ENCODE measurements at places on chromosomes 4 and X.

DNA sequence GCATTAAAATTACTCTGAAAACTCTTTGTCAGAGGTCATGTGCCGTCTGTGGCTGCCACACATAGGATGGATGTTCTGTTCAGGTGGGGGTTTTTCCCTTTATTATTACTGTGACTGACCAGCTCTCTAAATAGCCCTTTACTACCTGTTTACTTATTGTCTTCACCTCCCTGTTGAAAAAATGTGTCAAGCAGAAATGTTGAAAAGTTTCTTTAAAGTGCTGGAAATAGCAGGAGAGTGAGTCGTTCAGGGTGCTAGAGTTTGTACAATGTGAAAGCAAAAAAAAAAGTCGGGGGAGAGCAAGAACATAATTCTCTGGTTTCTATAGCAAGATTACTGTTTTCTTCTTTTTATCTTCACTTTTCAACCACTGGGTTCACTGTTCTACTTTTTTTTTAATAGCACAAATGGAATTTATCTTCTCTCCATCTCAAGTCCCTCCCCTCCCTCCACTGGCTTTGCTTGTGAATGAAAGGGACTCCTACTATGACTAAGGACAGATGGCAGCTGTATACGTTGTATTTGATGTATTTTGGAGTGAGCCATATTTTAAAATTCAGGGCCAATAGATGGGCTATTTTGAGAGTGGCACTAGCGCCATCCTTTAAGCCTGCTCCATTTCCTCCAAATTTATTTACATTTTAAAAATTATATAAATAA lies 33.3 kb downstream of the ARX start:
- no peak for DNase-seq

DNA sequence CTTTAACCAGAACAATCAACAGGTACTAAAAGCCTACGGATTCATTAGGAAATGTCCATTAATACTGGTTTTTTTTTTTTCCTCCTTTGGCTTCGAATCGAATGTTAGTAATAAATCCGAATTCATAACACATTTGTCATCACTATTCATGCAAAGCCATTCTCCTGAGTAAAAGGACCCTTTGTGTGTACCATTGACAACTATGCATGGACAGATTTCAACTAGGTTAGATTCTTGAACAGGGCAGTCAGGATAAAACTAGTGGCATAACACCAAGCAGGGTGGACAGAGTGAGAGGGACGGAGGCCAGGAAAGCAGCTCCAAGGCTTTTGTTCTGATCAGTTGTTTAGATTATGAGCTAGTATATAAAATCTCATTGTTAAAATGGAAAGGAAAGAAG lies 1722.0 kb upstream of the TENM3 start:
- no peak for DNase-seq

DNA sequence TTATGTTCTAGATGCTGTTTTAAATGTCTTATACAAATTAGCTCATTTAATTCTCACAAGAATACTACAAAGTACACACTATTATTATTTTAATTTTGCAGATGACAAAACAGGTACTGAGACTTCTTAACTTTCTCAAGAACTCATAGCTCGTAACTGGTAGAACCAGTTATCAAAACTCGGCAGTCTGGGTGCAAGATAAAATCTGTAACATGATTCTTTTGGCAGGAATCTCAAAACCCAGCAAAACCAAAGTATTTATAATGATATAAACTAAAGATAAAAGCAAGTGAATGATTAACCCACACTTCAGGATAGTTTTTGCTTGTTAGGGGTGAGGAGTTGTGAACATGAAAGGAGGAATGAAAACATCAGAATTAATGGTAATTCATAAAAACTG lies 27.6 kb downstream of the CLNK start:
- DNase-seq, result no peak

GRCh38 chrX:119648421-119648775 lies 42.2 kb upstream of the NKRF start:
- DNase-seq, result no peak

GRCh38 chrX:31228415-31228832 lies 156.6 kb upstream of the FTHL17 start:
- DNase-seq, result no peak

GRCh38 chr4:83865417-83866150 lies 329.7 kb downstream of the GPAT3 start:
- DNase-seq, result no peak

DNA sequence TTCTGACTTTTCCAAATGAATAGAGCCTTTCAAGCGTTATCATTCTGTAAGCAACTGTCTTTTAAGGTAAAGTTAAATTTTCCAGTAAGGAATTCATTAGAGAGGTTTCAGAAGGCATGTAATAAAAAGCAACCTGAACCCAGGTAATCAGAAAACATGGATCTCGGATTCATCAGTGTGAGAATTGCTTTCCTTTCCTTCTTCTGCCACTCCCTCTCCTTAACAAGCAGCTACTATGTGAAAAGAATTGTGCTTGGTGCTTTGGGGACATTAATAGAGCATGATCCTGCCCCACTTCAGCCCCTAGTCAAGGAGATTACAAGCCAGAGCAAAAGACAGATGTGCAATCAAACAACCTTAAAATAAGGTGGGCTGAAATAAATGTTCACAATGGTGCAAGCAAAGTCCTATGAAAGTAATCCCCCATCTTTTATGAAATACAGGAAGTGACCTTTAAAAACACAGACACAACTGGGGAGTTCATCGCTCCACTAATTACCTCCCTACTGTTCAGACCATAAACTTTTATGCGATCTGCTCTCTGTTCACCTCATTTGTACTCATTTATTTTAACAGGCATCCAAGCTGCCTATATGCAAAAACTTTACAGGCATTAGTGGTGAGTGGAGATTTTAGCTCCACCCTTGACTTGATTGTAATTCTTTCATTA lies 122.9 kb upstream of the RASGEF1B start:
- DNase-seq, result no peak

GRCh38 chrX:109782994-109783700 lies 50.1 kb upstream of the ACSL4 start:
- DNase-seq, result no peak

DNA sequence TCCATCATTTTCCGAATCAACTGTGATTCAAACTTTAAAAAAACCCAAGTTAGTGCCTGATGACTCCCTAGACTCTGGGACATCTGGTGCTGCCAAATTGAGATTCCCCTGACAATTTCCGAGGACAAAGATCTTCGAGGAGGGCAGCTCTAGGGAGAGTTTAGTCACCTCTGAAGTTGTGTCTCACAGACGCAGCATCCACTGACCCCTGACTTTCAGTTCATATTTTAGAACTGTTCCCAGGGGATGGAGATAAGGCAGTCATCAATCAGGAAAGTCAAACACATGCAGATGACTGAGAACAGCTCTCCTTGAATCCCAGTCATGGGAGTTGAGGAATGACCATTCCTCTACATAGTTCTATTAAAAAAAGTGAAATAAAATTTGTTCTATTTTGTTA lies 643.9 kb downstream of the TRIML1 start:
- no peak for DNase-seq

DNA sequence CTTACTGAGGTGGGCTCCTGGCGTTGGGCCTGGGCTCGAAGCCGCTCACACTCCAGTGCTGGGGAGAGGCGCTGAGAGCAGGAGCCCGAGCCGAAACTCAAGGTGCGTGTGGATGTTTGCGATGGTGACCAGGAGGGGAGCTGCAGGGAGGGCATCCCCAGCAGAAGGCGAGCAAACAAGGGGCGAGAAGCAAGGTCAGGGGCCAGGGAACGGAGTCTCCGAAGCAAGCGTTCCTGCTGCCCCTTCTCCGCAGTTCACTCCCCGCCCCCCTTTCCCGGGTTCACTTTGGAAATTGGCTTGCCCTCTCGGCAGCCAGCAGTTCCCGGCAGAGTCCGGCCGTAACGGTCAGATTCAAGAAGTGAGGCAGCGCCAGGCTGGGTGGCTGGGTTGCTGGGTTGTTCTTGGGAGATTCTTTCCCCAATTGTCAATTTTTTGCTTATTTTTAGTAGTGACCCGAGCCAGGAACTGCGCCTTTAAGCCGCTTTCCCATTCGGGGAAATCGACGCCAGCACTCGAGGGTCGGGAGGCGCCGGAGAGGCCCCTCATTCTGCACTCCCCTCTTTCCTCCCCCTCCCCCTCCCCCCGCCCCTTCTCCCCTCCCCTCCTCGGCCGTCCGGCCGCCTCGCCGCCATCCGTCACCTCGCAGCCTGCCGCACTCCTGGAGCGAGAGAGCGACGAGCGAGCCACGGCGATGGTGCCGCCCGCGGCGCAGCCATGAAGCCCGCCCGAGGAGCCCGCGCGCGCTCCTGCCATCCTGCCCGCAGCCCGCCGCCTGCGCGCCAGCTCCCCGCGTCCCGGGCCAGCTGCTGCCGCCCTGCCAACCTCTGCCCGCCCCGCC lies at the start of gene FRMPD3:
Gene FRMPD3, plus strand, starts transcription at position 655 of the 838 bp plus-strand sequence. CDS start 76,937 bp downstream, outside the sequence.
- no peak for DNase-seq

DNA sequence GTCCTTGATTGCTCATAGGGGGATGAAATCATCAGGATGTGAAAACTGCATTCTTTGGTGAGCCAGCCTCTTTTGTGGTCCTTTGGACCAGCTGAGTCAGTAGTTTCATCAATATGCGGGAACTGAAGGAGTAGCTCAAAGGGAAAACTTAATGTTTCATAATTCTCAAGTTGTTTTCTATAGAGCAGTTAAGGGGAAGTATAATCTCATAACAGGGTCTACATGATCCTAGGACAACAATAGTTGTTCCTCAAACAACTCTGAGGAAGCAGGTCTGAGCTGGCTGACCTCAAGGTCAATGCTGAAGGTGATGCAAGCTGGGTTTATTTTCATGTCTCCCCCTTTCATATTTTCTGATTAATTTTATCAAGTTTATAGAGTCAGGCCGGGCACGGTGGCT lies 36.1 kb upstream of the IRF2 start:
- no peak for DNase-seq

DNA sequence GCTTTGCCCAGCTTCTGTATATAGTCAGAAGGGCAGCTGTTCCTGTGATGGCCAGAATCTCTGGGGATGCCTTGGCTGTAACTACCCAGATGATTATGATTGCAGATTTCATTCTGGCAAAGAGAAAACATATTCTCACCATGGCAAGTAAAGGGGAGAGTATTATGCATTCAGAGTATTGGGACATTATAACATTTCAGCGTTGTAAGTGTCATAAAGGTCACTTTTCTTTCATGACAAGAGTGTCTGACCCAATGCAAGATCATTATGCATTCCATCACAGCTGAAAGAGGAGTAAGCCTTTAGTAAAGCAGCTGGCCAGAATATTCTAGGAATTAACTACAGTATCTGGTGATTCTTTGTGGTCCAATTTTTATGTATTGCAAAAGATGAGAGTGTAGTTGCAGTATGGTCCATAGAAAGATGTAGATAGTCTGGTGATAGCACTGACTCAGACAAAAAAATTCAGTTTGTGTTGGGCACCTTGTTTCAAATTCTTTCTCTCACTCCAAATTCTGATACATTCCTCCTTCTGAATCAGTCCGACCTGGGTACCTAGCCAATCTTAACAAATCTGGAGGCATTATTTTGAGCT lies 2366.3 kb downstream of the PCDH7 start:
- no peak for DNase-seq

DNA sequence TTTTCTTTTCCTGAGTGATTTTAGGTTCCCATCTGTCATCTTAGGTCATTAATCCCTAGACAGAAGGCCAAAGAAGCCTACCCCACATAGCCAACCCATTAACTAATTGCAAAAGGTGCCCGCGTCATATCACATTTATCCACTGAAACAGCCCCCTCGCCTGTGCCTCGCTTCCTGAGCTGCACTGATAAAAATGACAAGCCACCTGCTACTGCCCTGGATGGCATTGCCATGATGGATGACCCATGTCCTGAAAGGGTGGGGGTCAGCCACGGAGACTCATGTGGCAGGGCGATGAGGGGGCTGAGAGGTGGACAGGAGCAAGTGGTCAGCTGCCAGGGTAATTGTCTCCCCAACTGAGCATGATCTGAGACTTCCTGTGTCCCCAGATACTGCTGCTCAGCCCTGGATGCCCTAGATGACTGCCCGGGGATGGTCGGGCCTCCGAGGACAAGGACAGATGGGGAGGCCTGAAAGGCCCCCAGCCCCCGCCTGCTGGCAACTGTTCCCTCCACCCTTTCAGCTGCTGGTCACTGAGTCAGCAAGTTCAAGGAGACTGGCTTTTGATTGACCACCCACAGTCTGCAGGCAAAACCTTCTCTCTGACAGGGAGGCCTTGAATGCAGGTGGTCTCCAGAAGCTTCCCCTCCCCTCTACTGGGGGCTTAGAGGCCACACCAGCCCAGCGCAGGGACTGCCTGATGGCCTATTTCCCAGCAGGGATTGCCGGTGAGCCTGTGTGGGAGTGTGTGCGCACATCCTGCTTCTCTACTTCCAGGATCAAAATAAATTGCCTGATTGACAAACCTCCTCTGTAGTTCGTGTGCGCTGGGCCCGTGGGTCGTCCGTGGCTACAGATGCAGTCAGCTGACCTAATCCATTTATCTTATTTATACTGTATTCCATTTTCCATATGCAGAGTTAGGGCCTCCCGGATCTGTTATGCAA lies 496.3 kb downstream of the BCOR start:
- DNase-seq, result no peak

- no peak for DNase-seq
Measured at GRCh38 chr4:170122252-170122651, 32.5 kb upstream of the AADAT start.

DNA sequence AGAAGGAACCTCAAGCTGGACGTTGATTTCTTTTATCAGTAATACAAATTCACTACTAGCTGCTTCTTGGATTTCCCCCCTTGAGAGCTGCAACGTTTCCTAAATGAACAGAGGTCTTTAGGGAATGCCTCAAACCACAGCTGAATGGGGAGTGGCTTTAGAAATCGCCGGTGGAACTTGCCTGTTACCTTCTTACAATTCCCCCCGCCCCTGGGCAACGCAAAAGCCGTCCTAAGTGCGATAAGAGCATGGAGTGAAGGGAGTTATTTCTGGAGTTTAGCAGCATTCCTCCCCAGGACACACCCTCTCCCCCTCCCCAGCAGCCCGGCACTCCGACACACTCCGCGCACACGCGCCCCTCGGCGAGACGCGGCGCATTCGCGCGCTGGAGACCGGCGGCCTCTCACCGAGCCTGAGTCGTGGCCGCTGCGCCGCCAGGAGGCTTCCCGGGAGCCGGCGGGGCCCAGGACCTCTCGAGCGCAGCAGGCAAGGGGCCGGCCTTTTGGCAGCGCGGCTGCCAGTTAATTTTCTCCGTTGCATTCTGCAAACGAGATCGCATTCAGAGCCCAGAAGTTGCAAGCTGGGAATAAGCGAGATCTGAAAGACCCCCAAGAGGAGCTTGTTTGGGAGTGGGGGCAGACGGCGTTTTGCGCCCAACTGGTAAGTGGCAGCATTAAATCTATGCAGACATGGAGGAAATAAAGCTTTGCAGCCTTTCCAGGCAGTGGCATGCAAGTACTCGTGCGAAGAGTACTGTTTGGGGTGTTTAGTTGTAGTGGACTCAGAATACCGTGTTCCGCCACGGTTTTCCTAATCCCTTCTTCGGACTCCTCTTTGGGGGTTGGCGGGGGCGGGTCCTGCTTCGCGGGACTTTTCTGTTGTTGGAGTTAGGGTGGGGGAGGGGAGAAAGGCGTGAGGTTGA lies 134.7 kb downstream of the PALLD start:
- DNase-seq, result no peak

- DNase-seq, result no peak
Measured at GRCh38 chrX:121128925-121129877, 81.8 kb downstream of the GLUD2 start.

DNA sequence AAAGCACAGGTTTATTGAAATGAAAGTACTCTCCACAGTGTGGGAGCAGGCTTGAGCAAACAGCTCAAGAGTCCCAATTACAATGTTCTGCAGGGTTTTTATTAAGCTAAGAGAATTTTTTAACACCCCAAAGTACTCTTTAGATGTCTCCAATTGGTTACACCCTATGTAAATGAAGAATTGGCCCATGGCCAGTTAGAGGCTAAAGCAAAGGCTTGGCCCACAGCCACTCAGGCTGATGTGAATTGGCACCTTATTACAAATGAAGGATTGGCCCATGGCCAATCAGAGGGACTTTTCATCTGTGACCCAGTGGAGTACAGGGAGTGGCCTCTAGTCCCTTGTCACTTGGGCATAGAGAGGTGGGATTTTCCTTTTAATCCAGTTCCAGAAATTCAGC lies 30.1 kb upstream of the IQCM start:
- DNase-seq, result no peak
